Activated CD4-positive, alpha-beta T cell treated with anti-CD3 and anti-CD28 coated beads for 24 hours (primary cell): ENCODE measurements at places on chromosomes 4 and X.

GRCh38 chrX:18194688-18195087, 26.0 kb downstream of the BEND2 start:
- no peak for DNase-seq

GRCh38 chr4:647481-647880, 22.1 kb downstream of the PDE6B start:
- DNase-seq, result no peak

GRCh38 chr4:87112063-87112462, 108.4 kb downstream of the KLHL8 start:
- DNase-seq, result no peak

DNA sequence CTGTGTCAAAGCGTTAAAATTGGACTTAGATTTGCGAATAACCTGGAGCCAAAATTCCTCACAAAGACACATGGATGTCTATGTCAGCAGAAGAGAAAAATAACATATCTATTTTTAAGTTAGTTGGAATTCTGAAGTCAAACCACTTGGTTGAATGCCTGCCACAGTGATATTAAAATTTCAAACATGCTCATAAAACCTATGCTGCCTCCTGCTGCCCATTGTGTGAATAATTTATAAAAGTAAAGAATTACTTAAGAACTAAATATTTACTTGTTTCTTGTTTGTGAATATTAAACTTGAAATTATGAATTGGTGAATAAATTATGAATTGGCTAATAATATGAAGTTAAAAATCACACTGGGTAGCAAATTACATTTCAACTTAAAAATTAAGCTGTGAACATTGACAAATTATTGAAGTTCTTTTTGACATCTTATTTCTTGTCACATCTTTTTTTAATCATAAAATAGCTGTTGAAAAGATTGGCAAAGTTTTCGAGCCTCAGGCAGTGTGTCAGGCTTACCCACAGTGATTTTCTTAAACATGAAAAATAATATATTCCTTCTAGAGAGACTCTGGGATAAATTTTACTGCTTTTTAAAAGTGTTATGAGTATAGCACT, 35.4 kb downstream of the FABP2 start:
- no peak for DNase-seq
